ENCODE measurements at places on chromosomes 5 and 9.

- no peak for DNase-seq
These were observed 205.5 kb downstream of the ARRDC3 start for GRCh38 chr5:91177639-91178038.

DNA sequence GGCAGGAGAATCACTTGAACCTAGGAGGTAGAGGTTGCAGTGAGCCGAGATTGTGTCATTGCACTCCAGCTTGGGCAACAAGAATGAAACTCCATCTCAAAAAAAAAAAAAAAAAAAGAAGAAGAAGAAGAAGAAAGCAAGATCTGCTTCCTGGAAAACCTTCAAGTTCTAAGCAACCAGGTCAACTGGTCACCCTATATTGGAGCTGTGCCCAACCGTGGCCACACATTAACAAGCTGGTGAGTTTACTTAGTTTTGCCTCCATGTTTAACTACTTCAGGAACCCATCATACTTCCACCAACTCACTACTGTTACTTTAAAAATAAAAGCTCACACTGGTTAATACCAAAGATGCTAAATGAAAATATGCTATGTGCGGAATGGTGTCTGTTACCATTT is 12.3 kb upstream of the SKP1 start:
- no peak for DNase-seq

DNA sequence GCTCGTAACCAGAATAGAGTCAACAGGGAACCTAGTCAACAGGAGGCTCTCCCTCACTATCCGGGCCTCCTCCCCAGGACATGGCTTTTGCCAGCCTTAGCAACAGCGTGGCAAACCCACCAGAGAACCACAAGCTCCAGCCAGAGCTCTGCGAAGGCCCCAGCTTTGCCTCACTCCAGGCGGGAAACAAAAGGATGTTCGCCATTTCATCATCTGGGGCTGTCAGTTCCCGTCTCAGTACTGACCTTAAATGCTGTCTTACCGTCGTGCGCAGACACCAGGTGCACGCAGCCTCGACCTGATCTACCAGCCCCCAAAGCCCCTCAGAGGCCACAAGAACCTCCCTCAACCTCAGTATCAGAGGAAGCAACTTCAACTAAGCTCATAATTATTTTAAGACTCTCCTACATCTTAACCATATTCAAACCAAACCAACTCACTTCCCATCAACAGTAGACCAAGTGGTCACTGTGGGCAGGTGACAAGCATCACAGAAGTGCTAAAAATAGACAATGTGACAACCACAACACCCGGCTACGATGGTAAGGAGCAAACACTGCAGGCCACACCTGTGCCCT is 71.4 kb downstream of the SEMA4D start:
- no peak for DNase-seq

DNA sequence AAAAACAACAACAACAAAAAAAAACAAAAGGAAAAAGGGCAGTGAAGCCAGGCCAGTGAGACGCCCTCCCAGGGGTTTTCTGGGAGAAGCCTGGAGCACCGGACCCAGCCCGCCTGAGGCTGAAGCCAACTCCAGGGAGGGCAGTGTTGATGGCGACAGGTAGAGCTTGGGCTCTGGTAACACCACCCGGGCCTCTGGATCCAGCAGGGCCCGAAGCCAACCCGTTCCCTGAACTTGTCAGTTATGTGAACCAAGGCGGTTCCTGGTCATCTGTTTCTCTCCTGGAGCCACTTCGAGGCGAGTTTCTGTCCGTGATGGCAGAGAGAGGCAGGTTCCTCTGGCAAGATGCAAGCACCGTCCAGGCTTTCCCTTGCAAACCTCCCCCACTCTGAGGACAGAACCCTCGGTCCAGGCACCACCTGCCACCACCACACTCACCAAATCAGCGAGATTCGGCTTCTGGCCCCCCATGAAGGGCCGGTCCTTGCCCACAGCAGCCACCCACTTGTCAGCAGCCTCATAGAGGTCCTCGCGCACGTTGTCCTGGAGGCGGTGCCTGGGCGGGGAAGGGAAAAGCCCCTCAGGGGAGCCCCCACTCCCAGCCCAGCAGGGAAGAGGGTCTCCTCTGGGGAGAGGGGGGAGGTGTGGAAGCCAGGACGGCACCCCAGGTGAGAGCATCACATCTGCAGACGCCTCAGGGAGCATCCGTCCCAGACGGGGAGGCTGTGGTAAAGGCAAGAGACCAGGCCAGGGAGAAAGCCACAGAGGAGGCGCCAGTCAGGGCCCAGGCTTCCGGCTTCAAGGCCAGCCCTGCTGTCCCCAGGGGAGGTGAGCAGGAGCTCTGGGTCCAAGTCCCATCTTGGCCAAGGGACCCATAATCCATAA is 5.4 kb downstream of the PTGES2 start:
- DNase-seq, result no peak

DNA sequence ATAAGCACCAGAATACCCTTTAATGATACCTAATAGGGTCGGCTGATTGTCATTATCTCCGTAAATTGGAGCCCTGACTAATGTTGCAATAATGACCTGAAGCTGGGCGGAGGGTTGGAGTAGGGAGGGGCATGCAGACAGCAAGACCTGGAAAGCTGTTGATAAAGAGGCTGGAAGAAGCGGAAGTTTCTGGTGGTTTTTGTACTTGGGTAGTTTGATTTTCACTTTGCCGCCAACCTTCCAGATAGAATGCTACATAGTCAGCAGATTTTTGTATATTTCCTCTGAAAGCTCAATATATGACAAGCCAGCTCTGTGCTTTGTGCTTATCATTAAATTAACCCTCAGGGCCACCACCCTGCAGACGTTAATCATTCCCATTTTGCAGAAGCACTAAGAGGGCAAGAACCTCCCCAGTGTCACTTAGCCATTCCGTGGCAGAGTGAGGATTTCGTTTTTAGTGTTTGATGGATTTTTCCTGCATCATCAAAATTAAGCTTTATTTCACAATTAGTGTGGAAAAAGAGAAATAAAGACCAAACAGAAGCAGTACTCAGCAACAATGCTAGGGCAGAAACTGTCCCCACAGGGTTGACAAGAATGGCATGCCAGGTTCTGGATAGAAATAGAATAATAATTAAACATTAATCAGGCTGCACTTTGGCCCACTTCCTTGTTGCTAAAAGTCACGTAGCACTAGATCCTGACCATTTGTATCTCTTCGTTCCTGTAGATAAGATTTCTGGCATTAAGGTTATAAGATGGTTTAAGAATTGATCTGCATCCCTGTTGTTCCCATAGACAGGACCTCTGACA is 34.7 kb downstream of the DIRAS2 start:
- no peak for DNase-seq

GRCh38 chr5:32197032-32197431 is 22.9 kb upstream of the GOLPH3 start:
- DNase-seq, result no peak
